ENCODE measurements at places on chromosomes 13 and 19.
A peak's percentile ranks its signal among the peaks of the same experiment; 100 is the strongest.

DNA sequence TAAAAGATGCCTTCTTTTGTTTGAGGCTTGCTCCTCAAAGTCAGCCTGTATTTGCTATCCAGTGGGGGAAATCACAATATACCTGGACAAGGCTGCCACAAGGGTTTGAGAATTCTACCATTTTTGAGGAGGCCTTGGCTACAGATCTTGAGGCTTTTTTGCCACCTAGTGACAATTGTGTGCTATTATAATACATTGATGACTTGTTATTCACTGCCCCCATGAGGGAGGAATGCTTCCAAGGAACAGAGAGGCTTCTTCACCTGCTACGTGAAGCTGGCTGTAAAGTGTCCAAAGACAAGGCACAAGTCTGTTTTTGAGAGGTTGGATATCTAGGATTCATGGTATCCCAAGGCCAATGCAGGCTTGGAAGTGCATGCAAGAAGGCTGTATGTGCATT lies 72.5 kb downstream of the ZNF708 start:
- no peak for DNase-seq

- DNase-seq: no peak
Observed at GRCh38 chr13:99528547-99528946, 27.3 kb downstream of the TM9SF2 start.

DNA sequence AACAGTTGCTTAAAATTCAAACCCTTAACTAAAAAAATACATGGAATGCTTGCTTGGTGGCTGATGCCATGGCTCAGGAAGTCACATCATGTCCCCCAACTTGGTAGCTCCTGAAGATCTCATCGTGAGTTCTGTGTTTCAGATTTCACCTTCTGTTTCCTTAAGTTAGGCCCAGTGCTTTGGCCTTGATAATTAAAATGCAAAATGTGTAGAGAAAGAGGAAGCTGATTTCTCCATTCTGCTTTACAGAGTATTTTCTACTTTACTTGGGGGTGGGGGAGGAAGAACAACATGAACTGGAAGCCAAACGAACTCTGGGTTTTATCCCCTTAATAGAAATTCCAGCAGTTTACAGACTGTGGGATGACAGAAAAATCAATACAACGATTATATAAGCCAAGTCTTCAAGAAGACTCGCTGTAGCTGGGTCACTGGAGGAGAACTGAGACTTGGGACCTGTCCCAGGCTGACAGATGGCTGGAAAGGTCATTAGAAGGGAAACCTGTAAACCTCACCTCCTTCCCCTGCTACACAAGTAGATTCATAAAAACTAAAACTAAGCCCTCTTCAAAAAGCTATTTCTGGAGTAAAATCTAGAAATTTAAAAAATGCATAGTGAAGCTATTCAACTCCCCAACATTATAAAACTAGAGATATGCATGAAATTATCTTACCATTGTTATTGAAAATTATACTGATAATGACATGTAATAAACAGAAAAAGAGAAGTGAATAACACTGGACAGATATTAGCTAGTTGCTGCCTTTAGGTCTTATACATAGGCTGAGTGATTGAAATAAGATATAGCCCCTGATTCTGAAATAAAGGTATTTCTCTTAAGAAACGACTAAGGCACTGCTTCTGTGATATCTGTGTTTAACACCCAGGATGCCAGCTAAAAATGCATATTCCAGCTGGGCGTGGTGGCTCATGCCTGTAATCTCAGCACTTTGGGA lies 22.1 kb upstream of the GGACT start:
- DNase-seq: no peak

DNA sequence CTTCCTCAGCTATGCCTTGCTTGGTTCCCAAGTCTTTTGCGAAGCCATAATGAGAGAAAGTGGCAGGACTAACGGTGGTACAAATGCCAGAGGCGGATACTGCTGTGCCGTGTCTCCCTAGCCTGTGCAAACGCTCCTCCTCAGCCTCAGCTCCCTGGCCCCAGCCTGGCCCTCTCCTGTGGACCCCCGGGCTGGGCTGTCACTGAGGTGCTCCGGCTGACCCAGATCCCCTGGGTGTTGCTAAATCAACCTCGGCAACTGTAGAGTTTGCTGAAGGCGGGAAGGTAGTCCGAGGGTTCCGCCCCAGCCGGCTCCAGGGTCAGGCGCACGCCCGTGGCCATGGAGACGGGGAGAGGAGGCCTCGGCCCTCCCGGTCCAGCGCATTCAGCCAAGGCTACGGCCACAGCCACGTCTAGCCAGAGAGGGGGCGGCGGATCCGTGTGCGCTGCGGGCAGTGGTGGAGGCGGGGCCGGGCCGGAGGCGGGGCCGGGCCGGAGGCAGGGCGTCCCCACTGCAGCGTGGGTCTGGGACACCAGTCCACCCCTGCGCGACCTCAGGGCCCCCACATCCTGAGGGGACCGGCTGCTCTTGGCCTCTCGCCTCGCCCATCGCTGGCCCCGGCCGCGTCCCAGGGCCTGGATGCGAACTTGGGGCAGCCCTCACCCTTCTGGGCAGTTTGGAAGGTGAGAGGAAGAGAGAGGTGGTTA lies 16.4 kb upstream of the ZNF492 start:
- no peak for DNase-seq

DNA sequence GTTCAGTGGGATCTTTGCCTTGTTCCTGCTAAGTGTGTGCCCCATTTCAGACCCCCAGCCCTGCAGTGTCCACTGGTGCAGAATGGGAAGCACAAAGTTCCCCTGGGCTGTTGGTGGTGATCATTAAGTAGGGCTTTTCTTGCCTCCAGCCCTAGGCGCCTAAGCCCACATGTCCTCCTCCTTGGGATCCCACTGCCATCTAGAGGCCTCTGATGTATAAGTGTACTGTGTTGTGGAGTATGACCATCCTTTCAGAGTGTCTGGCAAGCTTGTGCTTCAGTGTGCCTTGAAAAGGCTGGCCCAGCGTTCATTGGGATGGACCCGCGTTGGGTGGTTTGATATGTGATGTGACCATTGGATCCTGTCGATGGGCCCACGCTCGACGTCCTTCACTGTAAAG lies 71.2 kb downstream of the WASF3 start:
- DNase-seq: no peak

DNA sequence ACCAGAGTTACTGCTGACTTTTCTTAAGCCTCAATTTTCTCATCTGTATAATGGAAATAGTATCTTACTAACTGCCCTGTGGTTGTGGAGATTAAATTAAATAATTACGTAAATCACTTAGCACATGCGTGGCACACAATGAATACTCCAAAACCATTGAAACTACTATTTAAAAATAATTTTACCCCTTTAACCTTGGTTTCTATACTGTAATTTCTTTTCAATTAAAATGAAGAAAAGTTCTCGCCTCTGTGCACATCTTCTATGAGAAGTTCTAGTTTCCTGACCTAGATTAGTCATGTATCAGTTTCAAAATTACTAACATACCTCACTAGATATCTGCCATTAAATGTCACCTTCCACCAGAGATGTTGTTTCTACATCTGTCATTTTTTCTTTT lies 5.7 kb downstream of the SLITRK1 start:
- no peak for DNase-seq

GRCh38 chr13:59880468-59880867 lies 283.3 kb downstream of the DIAPH3 start:
- no peak for DNase-seq

DNA sequence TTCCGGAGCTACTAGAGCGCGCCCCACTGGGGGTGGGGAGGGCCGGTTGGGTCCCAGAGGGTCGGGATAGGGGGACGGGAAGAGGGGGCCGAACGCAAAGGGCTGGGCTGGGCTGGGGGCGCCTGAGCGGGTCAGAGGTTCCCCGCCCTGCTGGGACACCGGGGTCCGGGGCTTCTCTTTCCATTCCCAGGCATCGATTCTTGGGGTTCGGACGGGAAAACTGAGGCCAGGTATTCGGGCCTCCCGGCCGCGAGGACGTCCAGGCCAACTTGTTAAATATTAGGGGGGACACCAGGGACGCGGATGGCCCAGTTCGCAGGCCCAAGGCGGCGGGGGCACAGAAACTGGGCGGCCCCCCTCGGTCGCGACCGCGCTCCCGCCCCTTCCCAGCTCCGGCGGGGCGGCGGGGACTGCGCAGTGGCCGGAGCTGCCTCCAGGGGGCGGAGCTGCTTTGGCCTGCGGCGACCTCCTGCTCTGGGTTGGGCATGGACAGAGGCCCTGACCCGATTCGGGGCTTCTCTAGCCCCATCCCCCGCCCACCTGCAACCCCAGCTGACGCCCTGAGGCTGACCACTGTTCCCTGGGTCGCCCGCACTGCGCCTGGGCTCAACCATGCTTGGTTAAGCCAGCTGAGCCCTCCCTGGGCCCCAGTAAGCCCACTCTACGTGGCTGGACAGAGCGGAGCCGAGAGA lies 1.2 kb upstream of the KLF16 start:
- DNase-seq: peak; percentile 85

DNA sequence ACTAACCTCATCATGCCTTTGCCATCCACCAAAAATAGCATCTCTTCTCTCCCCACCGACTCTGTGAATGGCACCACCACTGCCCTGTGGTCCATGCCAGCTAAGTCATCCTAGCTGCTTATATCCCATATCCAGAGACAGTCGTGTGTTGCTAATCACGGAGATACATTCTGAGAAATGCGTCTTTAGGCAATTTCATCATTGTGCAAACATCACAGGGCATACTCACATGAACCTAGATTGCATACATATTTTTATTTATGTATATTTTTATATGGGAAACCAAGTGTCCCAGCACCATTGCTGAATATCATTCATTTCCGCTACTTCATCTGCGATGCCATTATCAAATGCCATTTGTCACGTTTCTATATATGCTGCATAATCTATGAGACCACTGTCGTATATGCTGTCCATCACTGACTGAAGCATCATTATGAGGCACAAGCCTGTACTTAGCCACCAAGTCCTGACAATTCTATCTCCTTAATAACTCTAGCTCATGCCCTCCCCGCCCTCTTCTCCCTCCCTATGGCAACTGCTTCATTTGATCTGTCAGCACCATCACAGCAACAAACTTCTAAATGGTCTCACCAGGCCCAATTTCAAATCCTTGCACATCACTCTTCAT lies 104.2 kb downstream of the HSPH1 start:
- DNase-seq: no peak

- DNase-seq: no peak
Observed at GRCh38 chr13:112469071-112469745, 93.1 kb downstream of the SPACA7 start.

- DNase-seq: no peak
Observed at GRCh38 chr13:47420020-47420419, 523.2 kb upstream of the HTR2A start.

- no peak for DNase-seq
Observed at GRCh38 chr19:1009041-1009980, 9.1 kb downstream of the GRIN3B start.

GRCh38 chr19:16899566-16900075 lies 10.8 kb downstream of the F2RL3 start:
- DNase-seq: no peak
